Mucosa of gallbladder (tissue), 1 donor: ENCODE measurements at places on chromosomes 12 and 14. TPM values are rescaled to one million over a fixed set of nuclear protein-coding genes. Genes with fewer than 3 reads are reported as not detected.
A peak's percentile ranks its signal among the peaks of the same experiment; 100 is the strongest.

DNA sequence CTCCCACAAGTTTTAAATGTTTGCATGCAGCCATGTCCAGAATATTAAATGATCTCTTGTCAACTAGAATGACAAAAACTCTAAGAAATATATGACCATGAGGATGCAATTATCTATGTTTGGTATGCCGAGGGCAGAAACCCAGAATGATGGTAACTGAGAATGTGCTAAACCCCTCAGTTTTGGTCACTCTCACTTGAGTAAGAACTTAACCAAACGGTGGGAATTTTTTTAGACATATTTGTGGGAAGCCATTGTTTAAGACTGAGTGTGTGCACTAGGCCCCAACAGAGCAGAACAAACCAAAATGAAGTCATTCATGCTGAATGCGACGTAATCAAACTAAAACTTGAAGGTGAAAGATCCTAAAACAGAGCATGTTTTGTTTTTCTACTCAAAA lies 1927.9 kb upstream of the SEL1L start:
- DNase-seq: no peak

GRCh38 chr12:57869927-57870318 lies 23.4 kb upstream of the CTDSP2 start:
- DNase-seq: no peak

DNA sequence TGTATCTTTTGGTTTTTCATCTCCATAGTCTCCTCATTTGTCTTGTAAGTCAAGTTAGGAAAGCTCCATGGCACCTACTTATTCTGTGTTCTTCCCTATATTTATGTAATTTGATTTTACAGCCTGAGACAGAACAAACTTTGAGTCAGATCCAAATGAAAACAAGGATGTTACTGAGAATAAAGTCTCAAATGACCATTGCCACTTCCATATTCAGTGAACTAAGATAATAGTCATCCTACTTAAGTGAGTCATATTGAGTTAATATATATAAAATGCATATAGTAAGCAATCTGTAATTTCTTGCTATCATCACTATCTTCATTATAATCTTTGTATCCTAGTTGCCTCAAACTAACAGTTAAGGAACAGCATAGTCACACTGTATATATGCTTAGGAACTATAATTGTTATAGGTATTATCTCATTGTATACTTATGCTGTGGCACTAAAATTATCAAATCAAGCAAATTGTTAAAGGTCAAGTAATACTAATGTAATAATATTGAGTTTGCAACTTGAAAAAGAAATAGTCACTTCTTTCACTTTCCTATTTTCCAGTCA lies 30.8 kb downstream of the TMTC3 start:
- no peak for DNase-seq

DNA sequence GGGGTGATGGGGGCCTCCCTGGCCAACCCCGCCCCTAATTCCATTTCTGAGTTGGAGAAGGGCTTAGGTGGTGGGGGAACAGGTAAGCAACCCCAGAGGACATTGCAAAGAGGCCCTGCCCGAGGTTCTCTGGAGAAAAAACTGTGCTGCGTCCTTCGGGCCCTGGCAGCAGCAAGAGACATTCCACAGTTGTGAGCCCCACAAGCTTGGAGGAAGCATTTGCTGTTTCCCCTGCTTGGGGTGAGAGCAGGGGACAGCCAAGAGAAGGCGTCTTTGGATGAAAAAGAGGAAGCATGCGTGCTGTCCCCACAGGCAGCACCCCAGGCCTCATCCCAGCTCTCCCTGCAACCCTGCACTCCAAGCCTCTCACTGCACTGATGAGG lies 1.3 kb downstream of the BDKRB2 start:
- DNase-seq: no peak

SERPINA12 gene
- total RNA-seq: not detected

MMP14 gene
- total RNA-seq: 222 TPM

DNA sequence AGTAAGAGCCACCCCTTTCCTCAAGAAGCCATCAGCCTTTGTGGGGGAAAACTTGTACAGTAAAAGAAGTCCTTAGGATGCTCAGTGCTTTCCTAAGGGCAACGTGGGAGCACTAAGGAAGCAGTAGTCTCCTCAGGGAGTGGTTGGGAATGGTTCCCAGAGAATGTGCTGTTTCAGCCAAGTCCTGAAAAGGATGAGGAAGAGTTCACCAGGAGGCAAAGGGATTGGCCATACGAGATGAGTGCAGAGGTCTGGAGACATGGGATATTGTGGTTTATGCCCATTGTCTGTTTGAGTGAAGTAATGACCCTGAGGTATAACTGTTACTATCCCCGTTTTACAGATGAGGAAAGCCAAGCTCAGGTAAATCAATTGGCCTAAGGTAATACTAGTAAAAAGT lies 86.0 kb upstream of the ATF1 start:
- DNase-seq: no peak

DNA sequence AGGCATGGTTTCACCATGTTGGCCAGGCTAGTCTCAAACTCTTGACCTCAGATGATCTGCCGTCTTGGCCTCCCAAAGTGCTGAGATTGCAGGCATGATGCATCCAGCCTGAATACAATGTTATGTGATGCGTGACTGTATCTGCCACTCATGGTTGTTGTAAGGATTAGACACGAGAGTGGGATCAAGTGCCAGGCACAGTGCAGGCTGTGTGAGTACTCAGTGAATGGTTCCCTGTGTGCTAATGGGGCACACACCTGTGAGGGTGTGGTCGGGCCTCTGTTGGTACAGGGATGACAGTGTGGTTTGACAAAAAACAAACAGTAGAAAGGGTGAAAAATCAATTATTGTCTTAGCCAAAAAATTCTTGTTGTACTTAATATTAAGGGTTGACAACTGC lies 61.8 kb downstream of the TECPR2 start:
- no peak for DNase-seq

GRCh38 chr12:10226731-10227130 lies 14.1 kb downstream of the GABARAPL1 start:
- no peak for DNase-seq

OR4K2 gene
- total RNA-seq: not detected

DNA sequence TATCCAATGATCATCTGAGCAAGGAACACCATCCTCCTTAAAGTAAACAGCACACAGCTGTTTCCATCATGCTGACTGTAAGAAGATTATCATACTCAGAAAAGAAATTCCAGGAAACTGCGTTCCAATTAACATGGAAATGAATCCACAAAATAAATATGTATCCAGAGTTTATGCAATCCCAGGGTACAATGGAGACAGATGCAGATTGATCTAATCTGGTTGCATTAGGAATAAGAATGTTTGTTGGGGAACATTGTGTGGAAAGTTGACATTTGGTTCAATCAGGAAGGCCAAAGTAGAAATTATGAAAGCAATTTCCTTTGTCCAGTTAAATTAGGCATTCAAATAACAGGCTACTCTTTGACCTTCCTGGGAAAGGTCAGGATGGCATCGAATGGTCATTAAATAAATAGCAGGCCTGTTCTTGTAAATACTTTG lies 236.9 kb upstream of the AMIGO2 start:
- DNase-seq: no peak

- no peak for DNase-seq
These were observed 21.3 kb upstream of the SNRPF start for GRCh38 chr12:95837240-95838038.

DNA sequence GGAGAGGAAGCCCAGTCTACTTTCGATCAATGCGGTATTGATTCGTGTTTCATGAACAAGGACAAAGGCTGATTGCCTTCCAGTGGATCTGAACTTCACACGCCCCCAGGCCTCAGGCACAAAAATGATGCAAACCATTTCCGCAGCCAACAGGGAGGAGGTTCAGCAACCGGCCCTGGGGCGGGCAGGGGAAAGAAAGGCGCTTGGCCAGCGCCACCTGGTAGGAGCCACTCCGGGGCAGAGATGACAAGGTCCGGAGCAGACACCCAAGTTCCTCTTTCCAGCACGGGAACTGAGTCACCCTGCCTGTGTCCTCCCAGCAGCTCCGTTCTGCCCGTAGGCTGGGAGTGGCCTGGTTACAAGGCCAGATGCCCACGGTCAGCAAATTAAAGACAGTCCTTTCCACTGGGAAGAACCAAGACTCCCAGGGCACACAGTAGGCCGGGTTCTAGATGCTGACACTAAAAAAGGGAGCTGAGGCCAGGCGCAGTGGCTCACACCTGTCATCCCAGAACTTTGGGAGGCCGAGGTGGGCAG lies 136.3 kb downstream of the SCARB1 start:
- DNase-seq: peak; percentile 92

LETMD1 gene
- total RNA-seq: 64.0 TPM

DNA sequence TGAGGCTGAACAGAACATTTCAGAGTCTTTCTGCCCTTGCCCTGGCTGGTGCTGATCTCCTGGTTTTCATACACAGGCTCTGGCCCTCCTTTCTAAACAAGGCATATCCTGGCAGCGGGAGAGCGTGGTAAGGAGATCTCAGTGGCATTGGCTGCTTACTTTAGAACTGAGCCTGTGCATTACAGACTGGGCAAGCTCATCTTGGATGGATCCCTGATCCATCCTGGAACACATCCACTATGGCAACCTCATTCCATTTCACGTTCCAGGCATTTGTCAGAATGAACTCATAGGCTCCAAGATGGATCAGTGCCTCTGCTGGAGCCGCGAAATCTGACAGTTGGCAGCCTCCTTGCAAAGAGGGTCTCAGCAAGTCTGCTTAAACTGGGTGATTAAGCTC lies 224.5 kb upstream of the PELI2 start:
- peak; percentile 25 for DNase-seq

DNA sequence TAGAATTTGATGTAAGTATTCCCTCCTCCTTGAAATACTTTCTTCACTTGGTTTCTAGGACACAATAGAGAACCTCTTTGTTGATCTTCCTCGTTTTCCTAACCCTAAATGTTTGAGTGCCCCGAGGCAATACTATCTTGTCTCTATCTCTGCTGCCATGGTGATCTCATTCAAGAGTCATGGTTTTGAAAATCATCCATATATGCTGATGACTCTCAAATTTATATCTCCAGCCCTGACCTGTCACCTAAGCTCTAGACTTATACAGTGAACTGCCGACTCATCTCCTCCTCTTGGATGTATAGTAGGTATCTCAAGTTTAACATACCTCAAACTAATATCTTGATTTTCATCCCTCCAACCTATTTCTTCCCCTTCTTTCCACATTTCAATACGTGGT lies 71.4 kb downstream of the RIC8B start:
- DNase-seq: no peak

GRCh38 chr12:44101475-44101874 lies 265.6 kb downstream of the TMEM117 start:
- DNase-seq: no peak

GRCh38 chr12:112239881-112240280 lies 114.5 kb downstream of the TRAFD1 start:
- no peak for DNase-seq

GRCh38 chr12:131758016-131758739 lies 47.3 kb downstream of the SFSWAP start:
- DNase-seq: no peak

DNA sequence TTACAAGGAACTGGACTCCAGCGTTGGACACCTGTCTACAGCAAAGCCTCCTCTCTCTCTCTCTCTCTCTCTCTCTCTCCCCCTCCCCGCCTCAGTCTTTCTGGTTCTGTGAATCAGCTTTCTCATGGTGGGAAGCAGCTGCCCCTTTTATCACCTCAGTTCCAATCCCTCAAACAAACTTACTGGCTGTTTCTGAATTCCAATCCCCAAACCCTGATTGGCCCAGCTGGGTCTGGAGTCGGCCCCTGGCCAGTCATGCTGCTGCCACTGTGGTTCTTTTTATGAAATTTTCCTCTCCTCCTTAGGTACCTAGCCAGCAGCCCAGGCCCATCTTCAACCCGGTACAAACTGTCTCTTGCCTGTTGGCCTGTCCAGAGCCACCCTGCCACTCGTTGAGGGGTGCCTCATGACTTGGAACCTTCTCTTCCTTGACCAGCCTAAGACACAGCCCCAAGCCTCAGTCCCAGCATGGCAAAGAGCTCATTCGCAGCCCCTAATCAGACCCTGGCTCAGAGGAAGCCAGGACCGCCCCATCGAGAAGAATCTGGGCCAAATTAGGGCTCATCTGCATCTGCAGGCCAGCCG lies 9.4 kb upstream of the MORN3 start:
- no peak for DNase-seq

KLRD1 gene
- total RNA-seq: 1.8 TPM

ASCL1 gene
- total RNA-seq: not detected

DNA sequence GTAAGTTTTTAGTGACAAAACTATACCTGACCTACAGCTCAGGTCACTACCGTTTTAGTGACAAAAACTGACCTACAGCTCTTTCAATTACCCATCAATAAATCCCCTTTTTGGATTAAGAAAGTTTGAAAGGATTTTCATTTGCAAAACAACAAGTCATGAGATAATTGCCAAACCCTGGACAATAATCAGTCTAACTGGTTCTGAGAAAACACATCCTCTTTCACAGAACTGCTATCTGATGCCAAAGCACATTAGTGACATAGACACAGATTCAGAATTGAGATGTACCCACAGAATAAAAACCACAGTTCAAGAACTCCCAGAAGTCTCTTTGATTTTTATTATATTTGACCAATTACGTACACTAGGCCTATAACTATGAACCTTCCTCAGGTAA lies 126.0 kb upstream of the COCH start:
- DNase-seq: no peak

- no peak for DNase-seq
These were observed 427.9 kb downstream of the CCDC91 start for GRCh38 chr12:28618171-28618570.

AKAP6 gene
- total RNA-seq: 40.1 TPM

DNA sequence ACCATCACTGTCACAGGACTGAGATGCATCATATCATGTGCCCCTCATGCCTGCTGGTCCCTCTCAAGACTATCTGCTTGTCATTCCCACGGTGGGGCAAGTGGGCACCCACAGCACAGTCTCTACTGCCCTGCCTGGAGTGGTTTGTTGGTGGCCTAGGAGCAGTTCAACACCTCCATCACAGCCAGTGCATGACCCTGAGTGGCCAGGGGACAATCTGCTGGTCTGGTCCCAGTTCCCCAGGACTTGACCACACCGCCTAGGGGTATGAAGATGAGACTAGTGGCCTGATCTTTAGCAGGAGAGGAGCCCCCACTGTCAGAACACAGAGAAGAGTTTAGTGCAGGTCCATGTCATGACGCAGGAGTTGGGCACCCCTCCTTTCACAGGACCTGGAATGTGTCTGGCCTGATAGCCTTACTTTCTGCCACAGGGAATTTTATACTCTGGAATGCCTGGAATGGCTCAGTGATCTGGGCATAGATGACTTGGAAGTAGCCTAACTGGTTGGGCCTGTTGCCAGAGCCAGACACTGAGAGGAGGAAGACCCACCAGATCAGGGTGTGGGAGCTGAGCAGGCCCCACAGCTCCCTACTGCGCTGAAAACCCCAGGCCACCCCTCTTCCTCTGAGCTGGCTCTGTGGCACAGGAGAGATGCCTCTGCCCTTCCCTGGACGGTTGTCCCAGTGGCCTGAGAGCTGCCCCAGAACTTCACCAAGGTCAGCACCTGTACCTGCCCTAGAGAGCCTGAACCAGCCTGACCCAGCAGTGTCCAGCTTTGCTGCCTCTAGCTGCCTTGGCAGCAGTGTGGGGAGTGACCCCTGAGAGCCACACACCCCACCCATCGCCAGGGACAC lies 83.3 kb downstream of the PUS7L start:
- no peak for DNase-seq
